ENCODE measurements at places on chromosomes 2 and 18.

DNA sequence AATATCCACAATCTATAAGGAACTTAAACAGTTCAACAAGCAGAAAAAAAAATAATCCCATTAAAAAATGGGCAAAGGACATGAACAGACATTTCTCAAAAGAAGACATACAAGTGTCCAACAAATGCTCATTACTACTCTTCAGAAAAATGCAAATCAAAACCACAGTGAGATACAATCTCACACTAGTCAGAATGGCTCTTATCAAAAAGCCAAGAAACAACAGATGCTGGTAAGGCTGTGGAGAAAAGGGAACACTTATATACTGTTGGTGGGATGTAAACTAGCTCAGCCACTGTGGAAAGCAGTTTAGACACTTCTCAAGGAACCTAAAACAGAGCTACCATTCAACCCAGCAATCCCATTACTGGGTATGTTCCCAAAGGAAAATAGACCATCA, 7.2 kb upstream of the CRYGB start:
- DNase-seq = no peak

GRCh38 chr2:144479138-144479537, 40.8 kb downstream of the ZEB2 start:
- DNase-seq = no peak

DNA sequence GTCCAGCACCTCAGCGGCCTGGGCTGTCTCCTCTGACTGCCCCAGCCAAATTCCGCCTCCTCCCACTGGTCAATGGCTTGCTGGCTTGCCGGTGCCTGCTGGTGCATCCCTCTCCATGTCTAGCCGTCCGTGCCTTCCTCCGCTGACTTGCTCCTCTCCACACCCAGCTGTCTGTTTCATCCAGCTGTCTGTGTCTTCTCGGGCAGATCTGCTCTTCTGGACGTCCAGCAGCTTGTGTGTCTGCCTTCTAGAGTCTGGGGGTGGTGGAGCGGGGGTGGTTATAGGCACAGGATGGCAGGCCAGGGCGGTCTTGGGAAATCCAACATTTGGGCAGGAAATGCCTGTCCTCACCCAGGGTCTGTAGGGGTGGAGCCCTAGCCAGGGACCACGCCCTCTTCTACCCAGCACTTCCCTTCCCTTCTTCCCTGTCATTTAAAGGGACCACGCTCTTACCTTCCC, 369.2 kb downstream of the GALNT13 start:
- no peak for DNase-seq

- DNase-seq = no peak
These were observed 31.6 kb upstream of the CASP10 start for GRCh38 chr2:201151127-201151981.

DNA sequence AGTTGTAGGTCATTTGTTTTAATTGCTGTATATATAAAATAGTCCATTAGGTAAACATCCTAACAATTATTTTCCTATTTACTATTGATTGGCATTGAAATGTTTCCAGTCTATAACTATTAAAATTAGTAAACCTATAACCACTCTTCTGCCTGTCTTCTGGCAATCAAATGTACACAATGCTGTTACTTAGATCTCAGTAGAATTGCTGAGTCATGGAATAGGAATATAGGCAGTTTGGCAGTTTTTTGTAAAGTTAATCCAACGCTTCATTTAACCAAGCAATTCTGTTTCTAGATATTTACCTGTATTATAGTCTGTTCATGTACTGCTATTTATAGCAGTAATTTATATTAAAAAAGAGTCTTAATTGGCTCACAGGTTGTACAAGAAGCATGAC, 518.1 kb downstream of the DCDC2C start:
- no peak for DNase-seq

DNA sequence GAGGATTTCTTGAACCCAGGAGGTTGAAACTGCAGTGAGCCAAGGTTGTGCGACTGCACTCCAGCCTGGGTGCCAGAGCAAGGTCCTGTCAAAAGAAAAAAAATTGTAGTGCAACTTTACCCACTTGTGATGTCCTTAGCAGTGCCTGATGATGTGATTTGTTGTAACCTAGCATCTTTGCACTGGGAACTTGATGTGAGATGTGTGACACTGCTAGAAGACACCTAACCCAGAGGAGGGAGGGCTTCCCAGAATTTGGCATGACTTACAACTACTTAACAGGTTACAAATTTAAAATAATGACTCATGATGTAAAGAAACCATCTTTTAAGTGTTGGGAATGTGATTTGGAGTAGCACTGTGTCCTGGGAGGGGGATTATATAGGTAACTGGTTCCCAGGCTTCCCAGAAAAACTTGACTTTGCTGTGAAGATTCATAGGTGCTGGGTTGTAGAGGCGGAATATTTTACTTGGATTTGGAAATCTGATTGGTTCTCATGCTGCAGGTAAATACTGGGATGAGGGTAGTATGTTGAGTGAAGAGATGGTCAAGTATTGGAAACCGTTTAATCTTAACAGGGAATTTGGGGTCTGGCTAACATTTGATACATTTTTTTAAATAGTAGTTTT, 3.7 kb downstream of the EEF1B2 start:
- DNase-seq = no peak
